ENCODE measurements at places on chromosomes 13 and 19. TPM values are rescaled to one million over a fixed set of nuclear protein-coding genes. Genes with fewer than 3 reads are reported as not detected.
A peak's percentile ranks its signal among the peaks of the same experiment; 100 is the strongest.

GRCh38 chr19:4732680-4733114, 9.1 kb upstream of the DPP9 start:
- DNase-seq, result peak; percentile 48

- DNase-seq, result no peak
These were observed 27.6 kb downstream of the GPALPP1 start for GRCh38 chr13:45016792-45017425.

DNA sequence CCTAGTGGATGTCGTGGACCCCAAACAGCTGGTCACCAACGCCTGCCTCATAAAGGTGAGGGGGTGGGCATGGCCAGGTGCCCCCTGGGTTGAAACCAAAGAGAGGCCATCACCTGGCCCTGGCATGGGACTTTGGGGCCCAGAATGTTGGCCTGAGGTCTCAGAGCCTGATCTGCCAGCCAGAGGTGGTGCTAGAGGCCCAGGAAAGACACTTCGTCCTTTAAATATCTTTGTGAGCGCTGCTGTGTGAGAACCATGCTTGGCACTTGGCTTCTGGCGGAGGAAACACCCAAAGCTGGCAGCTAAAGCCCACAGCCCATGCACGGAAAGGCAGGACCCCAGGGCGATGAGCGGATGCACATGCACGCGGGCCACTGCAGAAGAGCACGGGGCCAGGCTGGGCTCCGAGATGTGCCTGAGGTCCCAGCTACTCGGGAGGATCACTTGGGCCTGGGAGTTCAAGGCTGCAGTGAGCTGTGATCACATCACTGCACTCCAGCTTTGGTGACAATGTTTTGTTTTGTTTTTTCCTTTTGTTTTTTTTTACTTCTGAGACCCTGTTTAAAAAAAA, 4.3 kb upstream of the ADM5 start:
- no peak for DNase-seq

Gene CKM
- total RNA-seq, result not detected

Gene DCT
- total RNA-seq, result not detected

Data from endothelial cell of umbilical vein (primary cell).